ENCODE measurements at places on chromosomes 6 and 20.

DNA sequence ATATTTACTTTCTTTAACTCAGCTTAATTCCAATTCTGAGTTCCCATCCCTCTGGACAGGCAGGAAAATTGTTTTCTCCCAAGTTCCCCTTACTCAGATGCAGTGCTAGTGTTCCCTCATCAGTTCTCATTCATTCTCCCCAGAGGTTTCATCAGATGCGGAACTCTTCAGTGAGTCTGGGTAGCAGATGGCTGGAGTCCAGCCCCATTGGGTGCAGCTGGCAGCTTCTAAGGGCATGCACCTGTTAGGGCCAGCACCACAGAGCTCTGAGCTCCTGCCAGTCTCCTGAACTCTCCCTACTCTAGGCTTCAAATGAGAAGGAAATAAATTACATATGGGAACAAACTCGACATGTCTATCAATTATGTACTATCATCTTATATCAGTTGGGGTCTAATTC lies 76.6 kb downstream of the SOD2 start:
- no peak for DNase-seq

- no peak for DNase-seq
Measured at GRCh38 chr6:110185879-110186278, 5.7 kb downstream of the CDC40 start.

DNA sequence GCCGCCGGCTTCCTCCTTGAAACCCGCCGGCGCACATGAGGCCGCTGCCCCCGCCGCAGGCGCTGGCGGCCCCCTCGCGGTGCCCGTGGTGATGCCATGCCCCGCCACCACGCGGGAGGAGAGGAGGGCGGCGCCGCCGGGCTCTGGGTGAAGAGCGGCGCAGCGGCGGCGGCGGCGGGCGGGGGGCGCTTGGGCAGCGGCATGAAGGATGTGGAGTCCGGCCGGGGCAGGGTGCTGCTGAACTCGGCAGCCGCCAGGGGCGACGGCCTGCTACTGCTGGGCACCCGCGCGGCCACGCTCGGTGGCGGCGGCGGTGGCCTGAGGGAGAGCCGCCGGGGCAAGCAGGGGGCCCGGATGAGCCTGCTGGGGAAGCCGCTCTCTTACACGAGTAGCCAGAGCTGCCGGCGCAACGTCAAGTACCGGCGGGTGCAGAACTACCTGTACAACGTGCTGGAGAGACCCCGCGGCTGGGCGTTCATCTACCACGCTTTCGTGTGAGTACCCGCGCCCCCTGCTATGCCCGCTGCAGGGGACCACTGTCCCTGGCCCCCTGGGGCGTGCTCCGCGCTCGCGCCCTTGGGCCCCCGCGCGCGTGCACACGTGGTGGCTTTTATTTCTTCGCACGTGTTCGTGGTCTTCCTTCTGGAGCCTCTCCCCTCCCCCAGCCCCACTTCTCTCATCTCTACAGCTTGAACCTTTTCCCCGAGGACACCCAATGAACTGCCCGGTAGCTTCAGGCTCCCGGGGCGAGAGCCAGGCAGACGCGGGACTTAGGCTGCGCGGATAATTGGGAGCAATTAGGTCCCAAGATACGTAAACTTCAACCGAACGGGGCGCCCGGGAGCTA lies 453 bp downstream of the KCNQ5 start:
- peak; percentile 63 for DNase-seq

DNA sequence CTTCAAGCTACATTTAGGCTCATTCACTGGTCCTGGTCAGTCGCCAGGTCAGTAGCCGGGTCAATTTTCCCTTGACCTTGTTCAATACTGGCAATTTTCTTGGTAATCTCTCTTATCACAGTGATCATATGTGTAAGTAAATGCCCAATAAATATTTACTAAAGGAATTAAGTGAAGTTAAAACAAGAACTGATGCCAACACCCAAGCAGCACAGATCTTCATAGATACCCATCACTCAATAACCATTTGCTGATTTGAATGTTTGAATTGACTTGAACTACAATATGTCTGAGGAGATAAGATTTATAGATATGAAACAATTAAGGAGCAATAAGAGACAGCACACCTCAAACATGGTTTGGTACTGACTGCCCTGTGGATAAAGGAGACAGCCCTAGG lies 100.8 kb upstream of the PREP start:
- no peak for DNase-seq

DNA sequence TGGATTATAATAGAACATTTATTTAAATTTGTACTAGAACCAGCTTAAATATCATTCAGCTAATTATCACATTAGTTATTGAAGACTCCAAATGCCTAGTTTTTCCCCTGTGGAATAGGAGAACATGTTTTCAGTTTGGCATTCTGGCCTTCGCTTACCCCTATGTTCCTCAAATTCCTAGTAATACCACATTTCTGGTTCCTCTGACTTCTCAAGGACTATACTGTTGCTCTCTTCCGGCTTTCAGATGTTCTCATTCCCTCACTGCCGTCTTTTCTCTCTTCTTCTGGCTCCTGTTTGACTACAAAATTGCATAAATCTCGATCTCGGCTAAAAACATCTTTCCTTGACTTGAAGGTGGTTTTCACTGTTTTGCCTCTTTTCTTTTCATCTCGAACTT lies 71.8 kb upstream of the KHDRBS2 start:
- no peak for DNase-seq

GRCh38 chr20:62606551-62607201 lies 35.6 kb upstream of the SLCO4A1 start:
- no peak for DNase-seq

- DNase-seq = no peak
Measured at GRCh38 chr6:47440719-47441118, 36.9 kb upstream of the CD2AP start.

- DNase-seq = no peak
Measured at GRCh38 chr6:5457041-5457440, 195.7 kb downstream of the FARS2 start.

- DNase-seq = no peak
Measured at GRCh38 chr20:19765913-19766312, 7.9 kb downstream of the RIN2 start.

- DNase-seq = peak; percentile 46
Measured at GRCh38 chr20:1324598-1325172, 4.3 kb downstream of the SDCBP2 start.

GRCh38 chr6:26028746-26029569 lies 58.3 kb upstream of the HFE start:
- DNase-seq = no peak

DNA sequence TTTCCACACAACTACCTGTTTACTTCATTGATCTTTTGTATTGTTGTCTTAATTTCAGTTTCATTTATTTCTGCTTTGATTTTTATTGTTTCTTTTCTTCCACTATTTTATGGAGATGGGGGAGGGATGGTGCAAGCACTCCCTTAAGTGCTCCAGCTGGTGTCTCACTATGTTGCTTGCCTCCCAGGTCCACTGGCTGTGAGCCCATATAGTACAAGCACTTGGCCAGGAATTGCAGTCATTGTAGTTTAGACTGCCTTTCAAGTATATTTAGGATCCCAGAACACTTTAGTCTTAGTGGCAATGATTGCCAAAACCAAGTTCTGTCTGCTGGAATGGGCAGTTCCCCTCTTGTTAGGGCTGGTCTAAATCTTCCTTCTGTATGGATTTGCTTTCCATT lies 34.9 kb upstream of the MAN1A1 start:
- DNase-seq = no peak

- DNase-seq = no peak
Measured at GRCh38 chr20:51560042-51560441, 17.5 kb upstream of the NFATC2 start.

GRCh38 chr6:24419526-24419925 lies 16.8 kb downstream of the MRS2 start:
- DNase-seq = no peak

GRCh38 chr6:138372711-138373463 lies 4.8 kb upstream of the SMIM28 start:
- no peak for DNase-seq

- no peak for DNase-seq
Measured at GRCh38 chr6:135475292-135475886, 22.2 kb downstream of the AHI1 start.

DNA sequence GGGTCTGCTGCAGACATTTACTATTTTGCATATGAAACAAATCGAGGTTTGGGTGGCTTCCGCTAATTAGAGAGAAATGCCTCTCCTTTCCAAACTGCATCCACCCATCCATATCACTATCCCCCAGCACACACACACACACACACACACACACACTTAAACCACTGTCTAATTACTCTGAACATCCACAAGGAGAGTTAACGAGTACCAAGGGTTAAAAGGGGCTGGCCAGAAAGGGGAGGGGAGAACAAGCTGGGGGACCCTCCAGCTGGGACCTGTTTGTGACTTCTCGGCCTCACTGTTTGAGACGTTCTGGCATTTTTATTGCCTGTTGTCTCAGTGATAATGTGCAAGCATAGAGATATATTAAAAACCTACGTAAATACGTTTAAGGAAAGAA lies 261.2 kb downstream of the FOXC1 start:
- no peak for DNase-seq

GRCh38 chr6:35609588-35609987 lies 79.1 kb downstream of the FKBP5 start:
- DNase-seq = no peak

DNA sequence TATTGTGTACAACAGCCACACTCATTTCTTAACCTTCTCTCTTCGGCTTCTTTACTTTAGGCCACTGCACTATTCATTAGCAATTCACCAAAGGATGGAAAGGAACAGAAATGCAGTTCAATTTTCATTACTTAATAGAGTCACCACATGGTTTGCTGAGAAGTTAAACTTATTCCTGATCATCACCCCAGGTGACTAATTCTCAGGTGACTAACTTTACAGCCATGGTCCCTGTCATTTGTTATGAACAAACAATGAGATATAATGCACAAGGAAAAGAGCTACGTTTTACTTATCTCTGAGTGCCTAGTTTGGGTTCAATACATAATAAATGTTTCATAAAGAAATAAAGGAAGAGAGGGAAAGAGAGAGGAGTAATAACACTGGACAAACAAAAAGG lies 45.8 kb upstream of the DST start:
- no peak for DNase-seq

GRCh38 chr20:34544109-34544796 lies 14.3 kb upstream of the MAP1LC3A start:
- peak; percentile 12 for DNase-seq

GRCh38 chr6:44271914-44272313 lies 1.7 kb downstream of the TMEM151B start:
- DNase-seq = no peak

GRCh38 chr6:101458826-101459225 lies 65.3 kb downstream of the GRIK2 start:
- no peak for DNase-seq

GRCh38 chr6:41653691-41654090 lies 15.4 kb downstream of the MDFI start:
- no peak for DNase-seq

GRCh38 chr6:26594730-26595632 lies 1.8 kb upstream of the ABT1 start:
- DNase-seq = peak; percentile 44

DNA sequence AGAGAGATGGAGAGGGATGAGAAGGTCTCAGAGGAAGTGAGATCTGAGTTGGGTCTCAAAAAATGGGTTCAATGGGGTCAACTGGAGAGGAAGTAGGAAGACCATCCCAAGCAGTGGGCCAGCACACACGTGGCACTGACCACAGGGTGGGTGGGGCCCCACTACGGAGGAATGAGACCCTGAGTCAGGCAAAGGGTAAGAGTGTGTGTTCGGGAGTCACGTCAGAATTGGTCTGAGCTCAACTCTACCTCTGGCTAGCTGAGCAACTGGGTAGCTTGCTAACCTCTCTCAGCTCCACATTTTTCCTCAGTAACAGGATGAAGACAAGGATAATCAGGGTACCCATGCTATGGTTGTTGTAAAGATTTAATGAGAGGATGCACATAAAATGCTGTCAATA lies 79.0 kb downstream of the TRERF1 start:
- DNase-seq = no peak

- DNase-seq = no peak
Measured at GRCh38 chr6:71080133-71080532, 123.3 kb upstream of the B3GAT2 start.

DNA sequence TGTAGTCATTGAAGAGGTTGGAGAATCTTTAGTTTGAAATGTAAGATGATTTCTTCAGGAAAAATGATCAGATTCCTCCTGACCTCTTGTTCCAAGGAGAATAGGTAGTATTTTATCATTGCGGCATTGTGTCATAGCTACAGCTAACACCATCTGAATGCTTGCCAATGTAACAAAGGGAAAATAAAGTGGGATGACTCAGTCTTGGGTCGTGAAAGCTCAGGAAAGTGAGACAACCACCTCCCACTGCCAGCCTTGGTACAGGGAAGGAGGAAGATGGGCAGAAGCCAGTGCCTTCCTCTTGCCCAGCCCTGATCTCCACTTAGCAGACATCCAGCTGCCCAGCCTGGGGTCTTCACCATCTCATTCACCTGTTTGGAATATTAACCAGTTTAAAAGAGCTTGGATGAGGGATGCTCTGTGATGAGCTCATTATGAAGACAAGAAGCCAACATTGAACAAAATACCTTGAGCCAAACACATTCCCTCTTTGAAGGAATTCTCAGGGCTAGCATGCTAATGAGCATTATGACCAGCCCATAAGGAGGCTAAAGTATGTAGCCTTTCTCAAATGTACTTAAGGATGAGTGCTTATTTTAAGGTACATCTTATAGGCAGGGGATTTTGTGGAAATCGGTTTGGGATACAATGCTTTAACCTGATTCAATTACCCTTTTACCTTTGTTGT lies 40.0 kb upstream of the APCDD1L start:
- DNase-seq = no peak

DNA sequence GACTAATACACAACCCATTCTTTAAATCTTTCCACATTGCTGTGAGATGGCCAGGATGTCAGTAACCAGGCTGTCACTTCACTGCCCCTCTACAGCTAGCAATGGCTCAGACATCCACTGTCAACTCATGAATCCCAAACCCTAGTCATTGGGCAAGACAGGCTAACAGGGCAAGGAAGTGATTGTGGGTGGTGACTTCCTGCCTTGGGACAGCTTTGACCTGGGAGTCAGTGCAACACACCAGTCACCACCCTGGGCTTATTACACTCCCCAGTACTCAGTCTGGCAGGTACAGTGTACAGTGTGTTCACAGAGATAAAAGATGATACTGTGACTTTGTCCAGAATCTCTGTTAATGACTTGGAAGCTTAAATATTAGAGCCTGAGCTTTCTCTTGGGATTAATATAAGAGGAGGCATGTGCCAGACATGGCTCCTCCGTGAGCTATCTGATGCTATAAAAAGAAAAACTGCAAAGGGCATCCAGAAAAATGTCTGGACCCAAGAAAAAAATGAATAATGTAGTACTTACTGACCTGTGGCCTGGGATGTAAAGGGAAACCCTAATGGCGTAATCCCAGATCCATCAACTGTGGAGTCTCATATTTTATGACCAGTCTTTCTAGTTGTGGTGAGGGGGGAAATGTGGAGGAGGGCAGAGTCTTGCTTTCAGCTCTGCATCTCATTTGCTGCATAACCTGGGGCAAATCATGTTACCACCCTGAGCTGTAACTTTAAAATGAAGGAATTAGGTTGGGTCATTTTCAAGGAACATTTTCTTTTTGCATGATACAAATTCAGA lies 244.4 kb downstream of the SLC24A3 start:
- DNase-seq = no peak
